ENCODE measurements at places on chromosomes 4 and X.

DNA sequence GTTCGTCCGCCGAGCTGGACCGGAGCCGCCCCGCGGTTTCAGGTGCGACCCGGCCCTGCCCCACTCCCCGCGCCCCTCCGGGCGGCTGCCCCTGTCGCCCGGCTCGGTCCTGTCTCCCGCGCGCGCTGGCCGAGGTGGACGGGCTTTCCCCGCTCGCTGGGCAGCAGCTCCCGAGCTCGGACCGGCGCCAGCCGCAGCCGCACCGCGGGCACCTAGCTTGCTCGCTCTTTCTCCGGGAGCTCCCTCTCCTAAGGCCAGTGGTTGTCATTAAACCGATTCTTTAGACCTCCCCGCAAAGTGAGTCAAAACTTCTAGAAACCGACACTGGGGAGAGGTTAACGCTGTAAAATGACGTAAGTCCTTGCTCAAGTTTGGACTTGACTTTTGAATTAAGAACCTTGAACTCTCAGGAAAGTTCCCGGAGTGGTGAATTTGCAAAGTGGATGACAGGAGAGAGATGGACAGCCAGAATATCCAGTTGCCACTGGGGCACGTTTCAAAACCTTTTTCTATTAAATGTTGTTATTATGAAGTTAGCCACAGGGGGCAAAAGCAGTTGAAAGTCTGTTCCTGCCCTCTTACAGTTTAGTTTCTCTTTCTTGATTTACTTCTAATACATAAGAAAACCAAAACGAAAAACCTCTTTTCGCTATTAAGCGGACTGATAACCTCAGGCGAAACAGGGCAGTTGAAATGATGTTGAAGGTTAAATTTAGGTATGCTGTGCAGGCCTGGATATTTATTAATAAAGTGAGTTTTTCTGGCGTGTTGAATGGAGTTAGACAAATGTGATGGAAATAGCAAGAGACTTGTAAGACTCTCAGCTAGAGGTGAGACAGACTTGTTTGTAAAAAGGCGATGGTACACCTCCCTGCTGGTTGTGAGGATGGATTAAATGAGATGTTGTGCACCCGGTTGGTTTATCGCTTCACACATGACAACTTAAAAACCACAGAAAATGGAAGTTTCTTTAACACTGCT is 847 bp downstream of the PI4K2B start:
- DNase-seq: peak; percentile 49

DNA sequence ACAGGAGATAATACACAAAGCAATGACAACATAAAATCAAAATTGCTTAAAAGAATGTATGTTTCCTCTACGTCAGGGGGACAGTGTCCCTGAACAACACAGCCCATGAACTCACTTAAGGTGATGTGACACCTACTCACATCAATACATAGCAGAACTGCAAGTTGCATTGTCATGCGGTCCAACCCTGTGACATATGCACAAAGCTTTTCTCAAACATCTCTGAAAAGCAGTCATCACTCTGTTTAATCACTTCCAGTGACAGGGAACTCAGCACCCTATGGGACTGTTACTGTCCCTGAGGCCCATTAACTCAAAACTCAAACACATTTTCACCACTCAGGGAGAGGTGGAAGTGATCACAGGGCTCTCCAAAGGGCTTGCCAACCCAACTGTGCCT is 2.4 kb downstream of the STX18 start:
- DNase-seq: no peak

- no peak for DNase-seq
Observed at GRCh38 chrX:73765776-73766430, 202.9 kb downstream of the CHIC1 start.

GRCh38 chrX:74520896-74521295 is 93.5 kb downstream of the RLIM start:
- no peak for DNase-seq

Measured in GM19239 (cell line).